ENCODE measurements at places on chromosomes 5 and 9.
A peak's percentile ranks its signal among the peaks of the same experiment; 100 is the strongest.

GRCh38 chr5:142613271-142613671 lies 72.6 kb downstream of the FGF1 start:
- no peak for DNase-seq

GRCh38 chr9:81393985-81394811 lies 295.1 kb downstream of the TLE1 start:
- peak; percentile 48 for DNase-seq

- no peak for DNase-seq
Measured at GRCh38 chr9:123343443-123344191, 12.4 kb upstream of the CRB2 start.

GRCh38 chr5:25387953-25388352 lies 743.2 kb upstream of the CDH10 start:
- no peak for DNase-seq

DNA sequence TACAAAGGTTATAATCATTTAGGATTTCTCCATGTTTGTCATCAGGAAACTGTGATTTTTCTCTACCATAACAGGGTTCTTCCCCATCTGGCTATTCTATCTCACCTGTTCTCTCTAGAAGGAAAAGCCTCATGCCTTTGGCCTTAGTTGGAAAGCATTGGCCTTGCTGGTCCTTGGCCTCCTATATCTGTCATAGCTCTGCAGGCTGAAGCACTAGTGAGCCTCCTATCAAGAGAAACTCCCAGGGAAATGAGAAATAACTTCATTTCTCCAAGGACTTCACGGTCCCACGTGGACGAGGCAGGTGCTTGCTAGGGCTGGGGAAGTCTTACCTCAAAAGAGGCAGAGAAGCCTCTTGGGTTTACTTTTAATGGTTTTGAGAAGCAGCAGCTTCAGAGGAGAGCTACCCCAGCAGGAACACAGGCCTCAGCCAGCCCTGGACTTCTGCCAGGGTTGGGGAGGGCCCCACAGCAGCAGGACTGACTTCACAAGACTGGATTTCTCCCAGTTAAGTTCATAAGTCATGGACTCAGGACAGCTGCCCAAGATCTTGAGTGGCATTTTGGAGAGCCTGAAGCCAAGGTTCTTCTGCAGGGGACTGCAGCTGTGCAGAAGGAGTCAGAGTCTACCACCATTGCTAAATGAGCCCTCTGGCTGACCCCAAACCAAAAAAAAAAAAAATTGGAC lies 15.8 kb upstream of the PSAT1 start:
- no peak for DNase-seq

DNA sequence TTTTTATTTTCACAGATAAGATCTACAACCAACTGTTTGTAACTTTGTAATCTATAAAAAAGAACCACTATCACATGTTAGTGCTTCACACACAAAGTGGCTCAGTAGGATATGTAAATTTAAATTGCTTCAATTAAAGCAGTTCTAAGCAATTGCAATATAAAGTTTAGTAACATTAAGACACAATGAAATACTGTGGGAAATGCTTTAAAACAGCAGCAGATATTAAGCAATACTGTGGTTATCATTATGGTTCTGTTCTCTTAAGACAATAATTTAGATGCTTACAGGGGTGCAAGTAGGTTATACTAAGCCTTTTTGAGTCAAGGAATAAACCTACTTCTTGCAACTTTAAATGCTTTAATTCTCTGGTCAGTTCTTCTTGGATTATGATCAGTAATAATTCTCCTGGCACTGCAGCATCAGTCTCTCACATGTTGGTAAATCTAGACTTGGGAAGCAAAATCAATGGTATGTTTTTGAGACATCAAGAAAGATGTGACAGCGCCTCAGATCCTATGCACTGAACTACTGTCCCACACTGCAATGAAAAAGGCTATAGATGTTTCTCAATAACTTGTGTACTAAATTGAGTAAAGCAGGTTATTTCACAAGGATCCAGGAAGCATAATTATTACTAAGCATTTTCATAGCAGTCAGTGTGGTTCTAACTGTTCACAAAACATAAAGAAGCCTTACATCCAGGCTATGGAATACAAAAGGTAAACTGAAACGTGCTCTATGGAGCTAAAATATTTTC lies 338.7 kb upstream of the PDE4D start:
- DNase-seq: no peak

DNA sequence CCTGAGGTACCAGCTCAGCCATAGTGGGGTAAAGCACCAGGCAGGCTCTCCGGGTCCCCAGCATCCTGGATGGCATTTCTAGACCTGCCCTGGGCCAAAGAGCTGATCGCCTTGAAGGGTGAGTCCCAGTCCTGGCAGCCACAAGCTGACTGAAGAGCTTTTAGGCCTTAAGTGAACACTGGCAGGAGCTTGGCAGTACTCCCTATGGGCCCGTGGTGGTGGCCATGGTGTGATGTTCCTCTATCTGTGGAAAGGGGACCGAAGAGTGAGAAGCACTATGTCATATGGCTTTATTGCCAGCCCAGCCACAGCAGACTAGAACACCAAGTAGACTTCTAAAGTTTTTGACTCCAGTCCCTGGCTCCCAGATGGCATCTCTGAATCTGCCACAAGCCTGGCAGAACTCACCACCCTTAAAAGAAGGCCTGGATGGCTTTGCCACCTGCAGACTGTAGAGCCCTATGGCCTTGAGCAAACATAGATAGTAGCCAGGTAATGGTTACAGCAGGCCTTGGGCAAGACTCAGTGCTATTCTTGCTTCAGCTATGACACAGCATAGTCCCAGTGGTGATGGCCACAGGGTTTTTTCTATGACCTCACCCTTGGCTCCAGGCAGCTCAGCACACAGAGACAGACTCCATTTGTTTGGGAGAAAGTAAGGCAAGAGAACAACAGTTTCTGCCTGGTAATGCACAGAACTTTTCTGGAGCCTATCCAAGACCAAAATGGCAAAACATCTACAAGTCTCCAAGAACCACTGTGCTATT lies 801.5 kb upstream of the DMAC1 start:
- DNase-seq: no peak

- DNase-seq: no peak
Measured at GRCh38 chr9:28707616-28708015, 1134.3 kb upstream of the C9orf72 start.

- DNase-seq: no peak
Measured at GRCh38 chr5:153584960-153585359, 94.5 kb downstream of the GRIA1 start.

- DNase-seq: peak; percentile 50
Measured at GRCh38 chr9:38316166-38316780, 76.2 kb upstream of the ALDH1B1 start.

- DNase-seq: no peak
Measured at GRCh38 chr5:139523635-139524445, 37.3 kb upstream of the UBE2D2 start.

DNA sequence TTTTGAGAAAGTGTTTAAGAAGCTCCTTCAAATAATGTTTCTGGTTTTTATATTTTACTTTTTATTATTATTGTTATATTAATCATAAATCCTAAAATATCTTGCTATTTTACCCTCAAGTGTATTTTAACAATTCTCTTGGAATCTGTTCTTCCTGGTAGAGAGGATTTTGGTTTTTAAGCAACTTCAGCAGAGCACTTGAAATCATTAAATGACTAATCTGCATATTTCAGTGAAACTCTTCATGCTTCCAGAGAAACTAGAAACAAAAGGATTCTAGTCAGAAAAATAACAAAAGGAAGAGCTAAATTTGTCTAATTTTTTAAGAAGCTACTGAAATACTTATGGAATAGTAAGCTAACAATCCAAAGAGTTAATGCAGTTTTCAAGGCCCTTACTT lies 1057.3 kb downstream of the TLE1 start:
- no peak for DNase-seq

GRCh38 chr5:2038321-2039179 lies 155.8 kb upstream of the IRX4 start:
- peak; percentile 27 for DNase-seq

DNA sequence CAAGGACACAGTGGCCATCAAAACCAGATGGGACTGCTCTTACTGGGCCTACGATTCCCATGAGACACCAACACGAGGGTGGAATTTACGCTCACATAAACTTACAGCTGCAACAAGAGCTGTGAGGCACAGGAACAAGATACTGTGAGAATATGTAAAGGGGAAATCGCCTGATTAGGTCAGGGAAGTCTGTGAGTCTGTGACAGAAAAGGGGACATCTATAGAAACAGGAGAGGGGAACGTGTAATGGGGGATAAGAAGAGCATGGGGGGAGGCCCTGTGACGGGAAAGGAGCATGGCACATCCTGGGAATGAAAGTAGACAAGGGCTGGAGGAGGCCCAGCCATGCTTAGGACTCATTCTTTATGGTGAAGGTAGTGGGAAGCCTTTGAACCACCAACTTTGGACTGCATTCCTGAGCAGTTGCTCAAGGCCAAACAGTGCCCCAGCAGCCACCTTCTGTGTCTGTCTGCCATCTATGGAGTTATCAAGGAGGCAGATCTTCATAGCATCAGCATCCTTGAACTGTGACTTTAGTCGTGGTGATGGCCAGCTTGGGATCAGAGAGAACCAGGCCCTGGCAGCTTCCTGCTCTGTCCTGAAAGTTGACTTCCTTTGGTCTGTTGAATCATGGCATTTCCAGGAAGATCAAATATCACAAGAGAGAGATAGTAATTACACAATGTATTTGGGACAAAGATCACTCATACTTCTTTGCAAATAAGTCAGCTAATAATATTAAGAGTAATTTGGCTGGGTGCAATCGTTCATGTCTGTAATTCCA lies 87.9 kb upstream of the FAM169A start:
- DNase-seq: no peak

DNA sequence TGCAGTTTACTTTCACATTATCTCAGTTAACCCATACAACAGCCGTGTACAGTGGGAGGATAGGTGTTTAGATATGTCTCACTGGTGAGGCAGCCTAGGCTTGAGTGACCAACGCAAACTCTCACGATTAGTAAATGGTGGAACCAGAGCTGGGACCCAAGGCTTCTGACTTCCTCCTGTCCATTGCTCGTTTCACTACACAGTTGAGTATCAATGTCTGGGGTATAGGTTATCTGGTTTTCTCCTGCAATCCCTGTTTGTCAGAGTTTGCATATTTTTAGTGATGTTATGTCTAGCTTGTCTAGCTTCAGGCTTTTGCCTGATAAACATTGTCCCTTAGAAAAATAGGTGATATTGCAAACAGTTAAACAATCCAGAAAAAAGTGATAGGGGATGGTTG lies 62.6 kb downstream of the NUP214 start:
- no peak for DNase-seq

GRCh38 chr9:81601639-81602623 lies 87.4 kb downstream of the TLE1 start:
- no peak for DNase-seq

GRCh38 chr5:158513490-158514318 lies 586.0 kb downstream of the EBF1 start:
- no peak for DNase-seq

DNA sequence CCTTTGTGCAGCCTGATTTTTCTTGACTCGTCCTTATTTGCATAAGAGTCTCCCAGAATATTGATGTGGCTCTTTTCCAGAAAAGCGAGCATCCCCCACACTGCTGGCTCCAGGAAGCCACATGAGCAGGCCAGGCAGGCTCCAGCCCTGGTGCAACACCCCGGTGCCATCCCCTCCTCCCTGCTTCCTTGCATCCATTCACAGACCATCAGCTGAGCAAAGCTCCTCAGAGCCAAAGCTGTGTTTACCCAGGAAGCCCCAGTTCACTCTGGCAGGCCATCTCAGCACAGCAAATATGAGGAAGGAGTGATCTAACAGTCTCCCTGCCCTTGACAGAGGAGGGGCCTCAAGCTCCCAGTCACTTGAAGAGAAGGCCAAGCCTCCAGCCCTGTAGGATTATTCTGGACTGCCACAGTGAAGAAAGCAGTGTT lies 34.4 kb downstream of the INSYN2B start:
- DNase-seq: no peak

GRCh38 chr5:1480217-1480616 lies 35.0 kb upstream of the SLC6A3 start:
- DNase-seq: no peak

DNA sequence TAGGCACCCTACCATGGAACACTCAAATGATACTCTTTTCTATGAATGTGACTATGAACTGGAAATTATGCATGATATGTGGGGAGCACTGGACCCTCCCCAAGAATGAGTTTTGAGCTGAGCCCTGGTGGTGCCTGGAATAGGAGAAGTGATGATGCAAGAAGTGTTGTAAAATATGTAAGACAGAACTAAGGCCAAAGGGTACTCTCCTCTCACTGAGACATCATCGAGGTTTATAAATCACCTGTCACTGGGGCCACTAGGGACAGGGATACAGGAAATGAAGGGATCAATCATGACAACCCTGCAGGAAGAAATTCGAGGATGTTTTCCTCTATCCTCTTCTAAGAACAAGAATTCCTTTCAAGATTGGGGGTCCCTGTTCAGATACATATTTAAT lies 45.4 kb downstream of the PCSK1 start:
- no peak for DNase-seq

DNA sequence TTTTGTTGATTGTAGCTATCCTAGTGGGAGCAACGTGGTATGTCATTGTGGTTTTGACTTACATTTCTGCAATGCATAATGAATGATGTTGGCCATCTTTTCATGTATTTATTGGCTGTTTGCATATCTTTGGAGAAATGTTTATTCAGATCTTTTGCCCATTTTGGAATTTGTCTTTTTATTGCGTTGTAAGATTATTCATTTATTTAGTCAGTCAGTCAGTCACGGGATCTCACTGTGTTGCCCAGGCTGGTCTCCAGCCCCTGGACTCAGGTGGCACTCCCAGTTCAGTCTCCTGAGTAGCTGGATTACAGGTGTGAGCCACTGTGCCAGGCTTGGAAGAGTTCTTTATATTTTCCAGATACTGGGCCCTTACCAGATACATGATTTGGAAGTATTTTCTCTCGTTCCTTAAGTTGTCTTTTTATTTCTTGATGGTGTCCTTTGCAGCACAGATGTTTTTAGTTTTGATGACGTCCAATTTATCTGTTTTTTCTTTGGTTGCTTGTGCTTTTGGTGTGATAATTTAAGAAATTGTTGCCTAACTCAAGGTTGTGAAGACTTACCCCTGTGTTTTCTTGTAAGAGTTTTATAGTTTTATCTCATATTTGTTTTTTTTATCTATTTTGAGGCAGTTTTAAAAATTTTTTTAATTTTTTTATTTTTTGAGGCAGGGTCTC lies 67.1 kb downstream of the EHMT1 start:
- no peak for DNase-seq

GRCh38 chr5:101866473-101866872 lies 429.6 kb downstream of the SLCO4C1 start:
- no peak for DNase-seq

DNA sequence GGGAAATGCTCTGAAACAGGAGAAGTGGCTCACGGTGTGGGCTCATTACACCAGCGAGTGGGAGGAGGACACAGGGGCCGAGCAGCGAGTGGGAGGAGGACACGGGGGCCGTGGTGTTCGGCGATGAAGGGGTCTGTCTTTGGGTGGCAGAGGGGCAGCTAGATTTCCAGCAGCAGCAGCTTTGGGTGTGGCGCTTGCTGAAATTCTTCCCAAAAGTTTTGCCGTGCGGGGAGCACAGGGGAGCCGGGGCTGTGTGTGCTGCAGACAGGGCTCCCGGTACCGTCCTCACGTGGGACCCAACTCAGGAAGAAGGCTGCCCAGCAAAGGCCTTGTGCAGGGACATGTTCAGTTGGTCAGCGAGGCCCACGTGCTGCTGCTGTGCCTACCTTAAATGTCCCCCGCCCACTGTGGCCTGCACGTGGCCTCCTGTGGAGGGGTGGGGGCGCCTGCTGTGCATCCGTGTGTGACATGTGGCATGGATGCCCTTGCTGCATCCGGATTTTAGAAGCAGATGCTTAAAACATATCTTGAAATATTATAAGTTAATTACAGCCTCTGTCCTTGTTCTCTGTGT lies 124.3 kb upstream of the CACNA1B start:
- no peak for DNase-seq

All from LNCaP clone FGC (cell line).